ACHN (cell line): ENCODE measurements at places on chromosomes 1 and 21.

DNA sequence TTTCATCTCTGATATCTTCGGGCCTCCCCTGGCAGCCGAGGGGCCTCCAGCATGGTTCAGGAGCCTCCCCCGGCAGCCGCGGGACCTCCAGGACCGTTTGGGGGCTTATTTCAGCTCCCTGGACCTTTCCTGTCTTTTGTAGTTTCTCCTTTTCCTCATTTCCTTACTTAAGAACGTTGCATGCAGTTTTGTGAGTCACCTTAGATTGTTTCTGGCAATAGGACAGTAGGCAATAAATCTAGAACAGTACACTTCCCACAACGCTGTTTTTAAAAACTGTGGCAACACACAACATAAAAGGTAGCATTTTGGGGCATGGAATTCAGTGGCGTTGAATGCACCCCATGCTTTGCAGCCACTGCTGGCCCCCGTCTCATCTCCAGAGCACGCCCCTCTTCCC lies 24.4 kb downstream of the FAAP20 start:
- no peak for DNase-seq

GRCh38 chr1:154861607-154862094 lies 8.4 kb downstream of the KCNN3 start:
- DNase-seq, result no peak

GRCh38 chr1:111705841-111706240 lies 33.4 kb downstream of the INKA2 start:
- no peak for DNase-seq

GRCh38 chr1:67134695-67135094 lies at the start of gene C1orf141:
C1orf141 (minus strand) TSS chr1:67134970; CDS start chr1:67127240, 7,730 bp downstream.
- DNase-seq, result no peak

- peak; percentile 90 for DNase-seq
Observed at GRCh38 chr1:180231506-180231921, 1.4 kb downstream of the LHX4 start.

DNA sequence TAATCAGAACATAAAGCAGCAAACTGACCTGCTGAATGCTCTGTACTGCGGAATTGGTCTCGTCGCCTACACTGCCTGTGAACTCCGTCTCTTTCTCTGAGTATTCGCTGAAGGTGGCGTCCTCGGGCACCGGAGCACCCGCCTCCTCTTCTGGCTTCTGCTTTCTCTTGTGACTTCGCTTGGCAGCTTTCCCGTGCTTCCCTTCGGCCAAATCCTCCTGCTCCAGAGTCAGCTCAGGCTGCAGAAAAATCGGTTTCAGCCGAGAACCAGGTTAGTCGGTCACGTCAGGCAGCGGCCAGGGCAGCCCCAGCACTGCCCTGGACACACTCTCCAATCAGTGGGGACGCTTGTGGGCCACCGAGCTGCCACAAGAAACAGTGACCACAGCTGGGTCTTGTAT lies 35.8 kb upstream of the RIPK4 start:
- DNase-seq, result no peak

DNA sequence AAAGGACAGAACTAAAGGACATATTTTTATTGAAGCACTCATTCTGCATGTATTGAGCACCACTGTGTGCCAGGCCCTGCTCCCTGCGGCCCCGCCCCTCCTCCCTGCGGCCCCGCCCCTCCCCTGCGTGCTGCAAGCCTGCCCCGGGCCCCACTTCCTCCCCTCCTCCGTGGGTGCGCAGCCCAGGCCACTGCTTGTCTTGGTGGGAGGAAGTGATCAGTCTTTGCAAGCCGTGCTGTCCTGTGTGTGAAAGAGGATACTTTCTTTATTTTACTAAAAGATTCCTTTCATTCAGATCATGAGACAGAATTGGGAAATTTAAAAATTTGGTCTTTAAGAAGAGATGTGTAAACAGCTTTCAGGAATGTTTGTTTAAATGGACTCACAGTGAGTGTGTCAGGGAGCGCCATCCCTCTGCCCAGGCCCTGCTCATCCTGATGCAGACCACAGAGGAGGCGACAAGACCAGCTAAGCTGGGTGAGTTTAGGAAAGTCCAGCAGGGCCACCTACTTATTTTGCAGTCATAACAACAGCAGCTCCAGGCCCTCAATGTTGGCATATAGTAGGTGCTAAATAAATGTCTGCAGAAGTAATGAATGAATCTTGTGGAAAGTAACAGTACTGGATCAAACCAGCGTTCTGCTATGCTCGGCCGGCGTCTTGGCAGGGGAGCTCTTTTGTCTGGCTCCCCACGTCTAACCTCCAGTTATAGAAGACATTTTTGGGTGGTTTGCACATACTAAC lies 88.3 kb upstream of the SELENON start:
- DNase-seq, result no peak

DNA sequence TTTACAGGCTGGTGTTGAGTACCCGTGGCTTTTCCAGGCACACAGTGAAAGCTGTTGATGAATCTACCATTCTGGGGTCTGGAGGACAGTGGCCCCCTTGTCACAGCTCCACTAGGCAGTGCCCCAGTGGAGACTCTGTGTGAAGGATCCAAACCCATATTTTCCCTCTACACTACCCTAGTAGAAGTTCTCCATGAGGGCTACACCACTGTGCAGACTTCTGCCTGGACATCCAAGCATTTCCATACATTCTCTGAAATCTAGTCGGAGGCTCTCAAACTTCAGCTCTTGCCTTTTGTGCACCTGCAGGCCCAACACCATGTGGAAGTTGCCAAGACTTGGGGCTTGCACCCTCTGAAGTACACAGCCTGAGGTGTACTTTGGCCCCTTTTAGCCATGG lies 227.8 kb downstream of the BACH1 start:
- no peak for DNase-seq

DNA sequence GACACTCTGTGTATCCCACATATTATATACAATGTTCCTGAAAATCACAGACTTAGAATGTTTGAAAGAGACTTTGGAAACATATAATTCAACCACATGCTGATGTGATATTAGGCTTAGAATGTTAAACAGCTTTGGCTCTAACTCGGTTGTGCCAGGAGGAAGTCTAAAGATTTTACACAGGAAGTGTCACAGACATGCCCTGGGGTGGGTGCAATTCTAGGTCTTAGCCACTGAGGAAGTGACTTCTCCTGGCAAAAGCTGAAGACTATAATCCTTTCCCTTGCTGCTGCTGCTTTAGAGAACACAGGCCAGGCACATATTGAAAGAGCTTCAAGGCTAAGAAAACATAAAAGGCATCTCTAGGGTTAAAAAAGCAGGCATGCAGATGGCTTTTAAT lies 51.0 kb downstream of the RPL5 start:
- DNase-seq, result no peak

GRCh38 chr1:19955534-19956170 lies 23.8 kb downstream of the PLA2G2A start:
- no peak for DNase-seq

GRCh38 chr1:25701030-25701785 lies 84.6 kb downstream of the MAN1C1 start:
- no peak for DNase-seq

- no peak for DNase-seq
Observed at GRCh38 chr1:218049641-218050040, 235.5 kb upstream of the RRP15 start.

GRCh38 chr1:244730153-244730933 lies 77.4 kb downstream of the DESI2 start:
- DNase-seq, result peak; percentile 40

- no peak for DNase-seq
Observed at GRCh38 chr1:64004451-64005025, 198.9 kb upstream of the UBE2U start.

- DNase-seq, result no peak
Observed at GRCh38 chr1:3702990-3703728, 49.1 kb upstream of the CCDC27 start.

- no peak for DNase-seq
Observed at GRCh38 chr1:46585312-46585938, 18.6 kb downstream of the MKNK1 start.

- peak; percentile 83 for DNase-seq
Observed at GRCh38 chr1:202968895-202969295, 1.8 kb upstream of the CYB5R1 start.

- DNase-seq, result no peak
Observed at GRCh38 chr1:248871837-248872401, 13.0 kb upstream of the ZNF692 start.

DNA sequence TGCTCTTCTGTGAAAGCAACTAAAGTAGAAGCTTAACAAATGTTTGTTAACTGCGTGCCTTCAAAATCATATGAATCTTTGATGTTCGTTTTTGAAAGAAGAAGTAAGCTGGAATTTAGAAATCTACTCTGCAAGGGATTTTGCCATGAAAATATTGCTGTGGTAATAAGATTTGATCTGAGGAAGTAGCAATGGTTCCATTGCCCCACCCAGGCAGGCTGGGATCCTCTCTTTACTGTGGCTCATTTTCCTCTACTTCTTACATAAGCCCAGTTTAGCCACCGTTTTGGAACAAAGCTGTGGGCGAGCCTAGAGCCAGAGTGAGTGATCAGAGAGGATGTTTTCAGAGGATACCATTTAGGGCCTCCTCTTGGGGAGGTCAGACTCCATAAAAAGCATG lies 20.3 kb upstream of the PTGFRN start:
- DNase-seq, result no peak

DNA sequence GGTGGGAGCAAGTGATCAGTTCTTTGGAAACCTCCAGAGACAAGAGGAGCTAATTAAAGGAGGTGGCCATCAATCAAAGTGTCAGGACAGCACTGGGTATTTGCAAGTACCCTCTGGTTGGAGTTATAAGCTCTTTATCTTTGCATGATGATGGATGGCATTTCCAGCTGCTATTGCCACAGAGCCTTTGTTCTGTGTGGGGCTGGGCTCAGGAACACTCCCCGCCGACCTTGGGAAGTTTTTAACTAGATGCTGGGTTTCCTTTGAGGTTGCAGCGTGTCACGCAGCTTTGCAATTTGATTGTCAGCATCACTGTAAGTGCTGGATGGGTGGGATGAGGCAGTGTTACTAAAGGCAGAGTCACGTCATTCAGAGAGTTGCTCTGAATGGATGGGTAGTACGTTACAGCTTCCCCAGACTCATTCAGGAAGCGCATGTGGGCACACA lies 68.9 kb downstream of the CNIH3 start:
- DNase-seq, result no peak

DNA sequence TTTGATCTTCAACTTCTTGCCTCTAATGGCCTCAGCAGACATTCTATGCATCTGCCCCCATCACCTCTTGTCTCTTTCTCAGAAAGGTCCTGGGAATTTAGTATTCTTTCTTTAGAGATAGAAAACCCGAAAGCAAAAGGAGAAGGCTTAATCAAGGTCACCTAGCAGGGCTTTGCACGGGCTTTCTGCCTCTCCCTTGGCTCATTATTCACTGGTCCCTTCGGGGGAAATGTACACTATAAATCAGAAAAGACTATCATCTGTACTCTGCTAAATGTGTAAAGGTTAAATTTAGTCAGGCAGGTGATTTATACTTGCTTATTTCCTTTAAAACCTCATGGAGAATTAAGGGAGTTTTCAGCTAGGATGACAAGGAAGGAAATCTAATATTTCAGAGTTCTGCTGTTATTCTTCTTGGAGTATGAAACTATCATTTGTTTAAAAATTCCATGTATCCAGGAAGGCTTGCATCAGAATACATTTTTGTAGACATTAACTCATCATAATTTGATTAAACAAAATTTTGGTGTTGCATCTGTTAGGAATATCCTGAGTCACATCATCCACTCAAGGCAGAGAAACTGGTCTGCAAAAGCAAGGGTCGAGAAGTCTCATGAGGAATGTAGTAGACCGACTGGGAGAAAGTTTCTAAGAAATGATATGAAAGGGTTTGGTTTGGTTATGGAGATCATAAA lies 124.6 kb downstream of the GABPA start:
- no peak for DNase-seq

GRCh38 chr1:117573386-117574023 lies 32.3 kb upstream of the TENT5C start:
- DNase-seq, result no peak

- DNase-seq, result no peak
Observed at GRCh38 chr1:8689431-8690252, 127.8 kb downstream of the RERE start.

GRCh38 chr1:235881930-235882700 lies 15.4 kb upstream of the LYST start:
- no peak for DNase-seq

DNA sequence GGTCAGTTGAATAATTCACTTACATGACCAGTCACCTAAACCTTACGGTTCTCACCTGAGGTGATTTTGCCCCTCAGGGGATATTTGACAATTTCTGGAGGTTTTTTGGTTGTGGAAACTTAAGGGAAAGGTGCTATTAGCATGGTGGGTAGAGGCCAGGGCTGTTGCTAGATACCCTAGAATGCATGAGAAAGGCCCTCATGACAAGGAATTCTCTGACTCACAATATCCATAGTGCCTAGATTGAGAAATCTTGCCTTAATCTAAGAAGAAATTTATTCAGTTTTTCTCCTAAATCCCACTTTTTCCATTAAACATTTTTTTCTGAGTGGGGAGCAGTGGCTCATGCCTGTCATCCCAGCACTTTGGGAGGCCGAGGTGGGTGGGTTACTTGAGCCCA lies 119.7 kb downstream of the TGFB2 start:
- DNase-seq, result no peak

DNA sequence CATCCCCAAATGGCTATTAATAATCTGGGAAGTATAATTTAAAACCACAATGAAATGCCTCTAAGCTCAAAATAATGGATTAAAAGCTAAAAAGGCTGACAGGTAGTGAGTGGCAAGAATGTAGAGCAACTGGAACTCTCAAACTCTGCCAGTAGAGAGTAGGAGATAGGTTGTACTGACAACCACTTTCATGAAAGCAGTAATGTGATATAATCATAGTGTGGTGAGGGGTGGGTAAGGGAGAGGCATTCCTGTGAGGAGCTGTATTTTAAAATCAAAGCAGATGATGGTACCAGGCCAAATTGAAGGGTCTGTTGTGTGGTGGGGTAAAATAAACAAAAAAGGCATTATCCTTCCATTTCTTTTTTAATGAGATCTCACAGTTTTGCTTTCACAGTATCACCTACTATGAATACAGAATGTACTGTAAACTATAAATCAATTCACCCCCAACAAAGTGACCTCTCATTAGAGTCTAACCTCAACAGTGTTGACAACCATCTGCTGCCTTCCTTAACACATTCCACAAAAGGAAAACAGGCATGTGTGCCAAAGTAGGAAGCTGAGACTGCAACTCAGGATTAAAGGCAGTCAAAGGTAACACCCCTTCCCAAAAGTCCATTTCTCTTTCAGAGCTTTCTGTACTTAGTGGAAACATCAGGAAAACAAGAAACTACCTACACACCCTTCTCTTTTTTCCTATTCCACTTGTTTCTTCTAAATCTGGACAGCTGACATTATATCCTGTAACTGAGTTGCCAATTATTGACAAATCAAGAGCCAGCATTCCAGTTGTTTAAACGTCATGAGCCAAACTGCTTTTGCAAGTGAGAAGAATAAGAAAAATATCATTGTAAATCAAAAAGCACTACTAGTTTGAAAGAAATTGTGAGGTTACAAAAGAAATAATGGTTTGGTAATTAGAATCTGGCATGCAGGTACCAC lies 130.8 kb downstream of the FAF1 start:
- no peak for DNase-seq

- no peak for DNase-seq
Observed at GRCh38 chr1:10852486-10852885, 56.0 kb upstream of the CASZ1 start.
